ENCODE measurements at places on chromosomes 7 and 10. TPM values are rescaled to one million over a fixed set of nuclear protein-coding genes. Genes with fewer than 3 reads are reported as not detected.

- DNase-seq = no peak
Observed at GRCh38 chr7:25409897-25410636, 181.8 kb upstream of the NPVF start.

DNA sequence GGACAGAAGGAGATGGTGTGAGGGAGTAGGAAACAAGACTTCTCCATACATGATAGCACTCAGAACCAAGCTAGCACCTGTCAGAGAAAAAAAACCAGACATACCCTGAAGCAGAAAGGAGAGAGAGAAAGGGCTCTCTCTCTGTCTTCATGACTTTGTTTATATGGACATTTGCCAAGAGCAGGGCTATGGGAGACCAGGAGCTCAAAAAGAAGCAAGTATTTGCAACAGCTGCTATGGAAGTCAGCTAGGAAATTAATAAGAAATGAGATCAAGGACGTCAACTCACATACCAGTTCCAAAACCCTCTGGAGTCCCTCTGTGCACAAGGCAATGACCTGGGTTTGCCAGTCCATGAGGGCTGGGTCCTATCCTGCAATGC, 111.6 kb downstream of the SGMS1 start:
- DNase-seq = no peak

GRCh38 chr10:116836902-116837523, 12.3 kb upstream of the ENO4 start:
- DNase-seq = no peak

GRCh38 chr10:128036746-128037543, 89.3 kb downstream of the MKI67 start:
- no peak for DNase-seq

DNA sequence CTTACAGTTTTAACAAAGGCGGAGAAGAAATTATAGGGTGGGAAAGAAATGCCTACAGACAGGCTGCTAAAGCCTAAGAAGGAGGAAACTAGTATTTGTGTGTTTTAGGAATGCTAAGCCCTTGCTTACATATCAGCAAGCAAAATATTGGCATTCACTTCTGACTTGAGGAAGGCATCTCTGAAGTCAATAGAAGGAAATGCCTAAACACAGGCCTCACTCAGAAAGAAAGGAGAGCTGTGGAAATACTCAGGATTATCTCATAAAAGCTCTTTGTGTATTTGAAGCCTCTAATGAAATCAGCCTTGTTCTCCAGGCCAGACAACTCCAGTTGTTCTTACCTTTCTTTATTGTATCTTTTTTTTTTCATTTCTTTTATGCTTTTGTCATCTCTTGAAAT, 158.0 kb downstream of the AUTS2 start:
- DNase-seq = no peak

GRCh38 chr7:146922782-146923181, 806.2 kb downstream of the CNTNAP2 start:
- no peak for DNase-seq

DNA sequence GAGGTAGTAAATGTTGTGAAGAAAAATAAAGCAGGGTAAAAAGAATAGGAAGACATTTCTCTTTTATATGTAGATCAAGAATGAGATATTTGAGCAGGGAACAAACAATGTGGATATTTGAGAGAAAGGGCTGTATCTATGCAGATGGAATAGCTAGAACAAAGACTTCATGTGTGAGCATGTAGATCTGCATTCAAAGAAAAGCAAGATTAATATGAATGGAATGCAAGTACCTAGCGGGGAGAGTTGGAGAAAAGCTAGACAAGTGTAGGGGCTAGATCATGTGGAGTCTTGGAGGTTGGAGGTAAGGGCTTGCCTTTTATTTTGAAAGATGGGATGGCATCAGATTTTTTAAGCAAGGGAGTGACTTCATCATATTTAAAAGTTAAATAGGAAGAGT, 27.1 kb downstream of the SHOC2 start:
- DNase-seq = no peak

DNA sequence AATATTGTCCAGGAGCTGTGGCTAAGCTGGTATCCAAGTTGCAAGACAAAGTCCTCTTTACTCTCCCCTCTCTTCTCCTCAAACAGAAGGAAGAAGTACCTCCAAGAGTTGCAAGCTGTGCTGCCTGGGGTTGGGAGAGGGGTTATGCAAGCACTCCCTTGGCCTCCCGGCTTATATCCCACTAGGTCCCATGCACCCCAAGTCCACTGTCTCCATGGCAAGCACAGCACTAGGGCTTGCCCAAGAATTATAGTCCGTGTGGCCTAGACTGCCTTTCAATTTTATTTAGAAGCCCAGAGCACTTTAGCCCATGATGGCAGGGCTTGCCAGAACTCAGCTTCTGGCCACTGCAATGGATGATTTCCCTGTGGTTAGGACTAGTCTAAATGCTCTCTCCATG, 40.4 kb upstream of the TECTB start:
- no peak for DNase-seq

DNA sequence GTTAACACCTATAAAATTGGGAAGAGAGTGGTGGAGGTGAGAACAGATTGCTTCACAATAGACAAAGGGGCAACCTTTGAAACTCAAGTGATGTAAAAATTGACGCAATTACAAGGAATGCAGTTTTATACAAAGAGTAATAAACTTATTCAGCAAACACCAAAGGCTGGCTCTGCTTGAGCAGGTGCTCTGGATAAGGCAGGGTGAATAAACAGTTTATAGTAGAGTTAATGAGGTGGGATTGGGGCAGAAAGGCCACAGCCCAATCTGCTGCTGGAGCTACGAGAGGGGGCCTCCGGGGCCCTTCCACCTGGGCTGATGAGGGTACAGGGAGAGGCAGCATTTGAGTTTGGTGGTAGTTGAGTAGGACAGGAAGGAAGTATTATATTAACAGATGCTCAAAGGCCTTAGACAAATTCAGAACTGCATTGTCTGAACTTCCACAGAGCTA, 6.0 kb downstream of the MUC12 start:
- no peak for DNase-seq

DNA sequence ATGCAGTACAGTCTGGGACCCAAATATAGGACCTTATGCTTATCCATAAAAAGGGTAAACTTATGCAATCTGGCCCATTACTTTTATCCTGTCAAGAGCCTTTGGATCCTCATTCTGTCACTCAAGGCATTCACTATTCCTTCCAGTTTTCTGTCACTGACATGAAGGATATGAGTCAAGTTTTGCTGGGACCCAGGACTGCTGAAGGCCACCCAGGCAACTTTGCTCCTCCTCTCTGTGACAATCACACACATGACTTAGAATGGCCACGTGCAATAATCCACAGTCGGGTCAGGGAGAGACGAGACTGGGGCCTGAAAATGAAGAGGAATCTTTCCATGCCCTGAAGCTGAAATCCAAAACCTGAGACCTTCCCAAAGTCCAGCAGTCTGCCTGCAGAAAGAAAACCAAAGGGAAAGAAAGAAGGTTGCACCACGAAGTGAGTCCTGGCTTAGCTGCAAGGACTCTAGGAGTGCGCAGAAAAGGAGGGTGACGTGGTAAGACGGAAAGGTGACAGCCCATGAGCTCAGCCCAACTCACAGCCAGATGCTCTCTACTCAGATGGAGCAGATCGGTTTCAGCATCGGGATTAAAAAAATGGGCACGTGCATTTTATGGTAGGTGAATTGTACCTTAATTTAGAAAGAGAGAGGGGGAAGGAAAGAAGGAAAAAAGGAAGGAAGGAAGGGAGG, 67.2 kb downstream of the VOPP1 start:
- DNase-seq = no peak

DNA sequence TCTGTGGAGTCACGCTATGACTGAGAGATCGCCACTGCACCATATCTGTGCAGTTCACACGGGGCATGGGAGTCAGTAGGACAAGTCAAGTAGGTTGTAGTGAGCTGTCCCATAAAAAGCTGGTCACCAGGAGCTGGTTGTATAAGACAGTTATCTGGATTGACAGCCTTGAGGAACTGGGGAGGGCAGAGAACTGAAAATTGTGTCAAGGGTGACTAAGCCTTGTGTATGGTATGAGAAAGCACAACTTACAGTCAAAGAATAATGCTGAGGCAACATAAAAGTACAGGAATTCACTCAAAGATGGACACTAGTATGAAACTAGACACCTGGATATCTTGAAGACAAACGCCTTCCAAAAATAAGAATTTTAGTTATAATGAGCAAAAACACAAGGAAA, 564.9 kb downstream of the POM121L12 start:
- DNase-seq = no peak

- DNase-seq = peak; percentile 29
Observed at GRCh38 chr7:129612112-129613015, 844 bp downstream of the NRF1 start.

GRCh38 chr7:2886900-2887299, 42.8 kb upstream of the GNA12 start:
- peak; percentile 77 for DNase-seq

DNA sequence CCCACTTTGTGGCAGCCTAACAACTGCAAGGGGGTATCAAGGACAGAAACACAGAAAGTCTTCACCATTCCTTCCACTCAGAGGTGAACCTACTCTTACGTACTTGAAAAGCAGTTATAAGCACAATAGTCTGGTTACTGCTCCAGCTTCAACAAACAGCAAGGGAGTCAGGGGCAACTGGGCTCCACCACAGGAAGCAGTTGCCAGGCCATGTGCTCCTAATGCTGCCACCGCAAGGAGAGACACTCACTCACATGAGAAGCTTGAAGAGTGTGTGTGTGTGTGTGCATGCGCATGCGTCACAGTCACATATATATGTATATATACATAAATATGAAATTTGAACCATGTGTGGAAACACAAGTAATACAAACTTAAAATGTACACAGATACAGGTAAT, 65.5 kb downstream of the GRB10 start:
- no peak for DNase-seq

DNA sequence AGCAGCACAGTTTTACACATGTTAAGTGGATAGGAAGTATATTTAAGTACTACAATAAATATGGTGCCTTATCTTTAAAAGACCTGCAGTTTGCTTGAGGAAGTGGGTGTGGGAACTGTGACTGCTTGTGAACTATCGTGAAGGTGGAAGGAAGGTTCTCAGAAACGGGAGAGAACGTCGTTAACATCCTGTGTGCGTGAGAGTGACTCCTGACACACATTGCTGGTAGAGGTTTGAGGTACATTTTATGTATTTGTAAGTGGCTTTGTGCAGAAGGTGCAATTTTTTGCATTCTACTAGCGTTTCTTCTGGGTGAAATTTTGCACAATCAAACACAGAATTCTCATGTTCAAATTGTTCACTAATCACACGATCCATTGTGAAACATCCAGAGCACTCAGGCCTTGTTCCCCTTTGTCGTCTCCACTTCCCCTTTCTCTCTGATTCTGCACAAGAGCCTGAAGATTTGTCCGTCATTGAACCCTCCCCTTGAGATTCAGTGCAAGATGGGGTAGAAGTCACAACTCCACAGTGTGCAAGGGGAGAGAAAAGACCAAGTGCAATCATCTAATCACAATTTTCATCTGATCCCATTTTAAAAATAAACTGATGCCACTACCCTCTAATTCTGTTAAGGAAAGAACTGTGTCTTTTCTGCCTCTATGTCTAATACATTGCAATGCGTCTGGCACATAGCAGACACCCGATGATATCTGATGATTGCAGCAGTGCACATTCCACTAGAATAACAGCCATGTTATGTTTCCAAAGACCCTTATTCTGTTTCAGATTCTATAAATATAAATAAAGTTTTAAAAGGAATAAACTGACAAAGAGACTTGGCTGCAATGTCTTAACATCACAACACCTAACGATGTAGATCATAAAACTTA, 279.9 kb downstream of the NEBL start:
- no peak for DNase-seq

DNA sequence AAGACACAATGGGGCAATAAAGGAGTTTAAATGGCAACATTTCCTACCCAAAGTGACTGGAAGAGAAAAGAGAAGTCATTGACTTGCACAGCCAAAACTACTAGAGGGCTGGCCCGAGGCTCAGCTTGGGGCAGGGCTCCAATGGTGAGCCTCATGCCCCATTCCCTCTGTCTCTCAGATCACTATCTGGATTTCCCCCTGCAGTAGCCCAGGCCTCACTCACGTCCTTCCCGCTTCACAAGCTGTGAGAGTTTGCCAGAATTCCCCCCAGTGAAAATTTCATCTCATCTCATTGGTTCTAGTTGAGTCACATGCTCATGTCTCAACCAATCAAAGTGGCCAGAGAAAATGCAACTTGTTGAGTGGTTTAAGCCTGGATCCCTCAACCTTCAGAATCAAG, 181.3 kb downstream of the WDR11 start:
- DNase-seq = no peak

The PAX4 gene
- total RNA-seq = not detected

The C7orf57 gene
- total RNA-seq = not detected

The GET4 gene
- total RNA-seq = 124 TPM

The ATOH7 gene
- total RNA-seq = 0.54 TPM

The RPP38 gene
- total RNA-seq = 40.1 TPM

The OR2A42 gene
- total RNA-seq = not detected

The MUC12 gene
- 0.49 TPM for total RNA-seq

The OPN4 gene
- total RNA-seq = not detected

The SLC18A2 gene
- total RNA-seq = not detected

The LRGUK gene
- total RNA-seq = not detected

The TMEM178B gene
- 0.11 TPM for total RNA-seq

The SLC39A12 gene
- not detected for total RNA-seq

The ELN gene
- not detected for total RNA-seq

The CCDC7 gene
- total RNA-seq = 0.72 TPM

The WDR86 gene
- 0.95 TPM for total RNA-seq
